ENCODE measurements at places on chromosomes 5 and 9. TPM values are rescaled to one million over a fixed set of nuclear protein-coding genes. Genes with fewer than 3 reads are reported as not detected.

DNA sequence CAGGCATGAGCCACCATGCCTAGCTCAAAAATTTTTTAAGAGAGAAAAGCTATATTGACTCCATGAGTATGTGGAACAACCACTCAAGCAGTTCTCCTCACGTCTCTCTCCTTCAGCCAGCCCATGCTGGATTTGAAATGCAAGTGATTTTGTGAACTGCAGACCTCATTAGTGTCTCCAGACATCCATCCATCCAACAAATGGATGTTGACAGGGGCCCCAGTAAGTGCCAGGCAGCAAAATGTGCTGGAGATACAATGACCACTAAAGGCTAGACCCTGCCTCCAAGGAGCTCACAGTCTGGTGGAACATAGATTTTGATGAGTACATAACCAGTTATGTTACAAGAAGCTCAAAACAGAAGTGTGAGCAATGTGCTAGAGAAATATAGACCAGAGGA, 37.1 kb upstream of the PPARGC1B start:
- no peak for DNase-seq

Gene ZNF608
- 6.7 TPM for total RNA-seq

Gene DOCK2
- 3.9 TPM for total RNA-seq

Gene FBN2
- 0.04 TPM for total RNA-seq

- DNase-seq: peak; percentile 76
Observed at GRCh38 chr9:976943-977837, 735 bp downstream of the DMRT3 start.

GRCh38 chr5:179317411-179318220, 27.6 kb downstream of the ADAMTS2 start:
- DNase-seq: no peak

DNA sequence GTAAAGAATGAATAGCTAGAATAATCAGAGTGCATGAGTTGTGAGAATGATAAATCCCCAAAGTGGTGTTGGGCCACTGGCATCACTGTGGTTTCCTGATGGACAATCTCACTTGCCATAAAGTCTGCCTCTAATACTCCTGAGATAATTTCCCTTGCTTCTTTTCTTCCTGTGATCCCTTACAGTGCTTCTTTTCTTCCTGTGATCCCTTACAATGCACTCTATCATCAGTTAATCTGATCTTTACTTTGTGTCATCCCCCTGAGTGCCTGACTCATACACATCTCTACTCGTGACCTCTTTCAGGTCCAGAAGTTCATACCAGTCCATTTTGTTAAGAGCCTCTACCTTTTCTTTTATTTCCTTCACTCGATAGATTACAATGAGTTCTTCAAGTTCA, 418.3 kb downstream of the HCN1 start:
- no peak for DNase-seq

GRCh38 chr9:130283539-130284248, 18.1 kb downstream of the HMCN2 start:
- DNase-seq: no peak

DNA sequence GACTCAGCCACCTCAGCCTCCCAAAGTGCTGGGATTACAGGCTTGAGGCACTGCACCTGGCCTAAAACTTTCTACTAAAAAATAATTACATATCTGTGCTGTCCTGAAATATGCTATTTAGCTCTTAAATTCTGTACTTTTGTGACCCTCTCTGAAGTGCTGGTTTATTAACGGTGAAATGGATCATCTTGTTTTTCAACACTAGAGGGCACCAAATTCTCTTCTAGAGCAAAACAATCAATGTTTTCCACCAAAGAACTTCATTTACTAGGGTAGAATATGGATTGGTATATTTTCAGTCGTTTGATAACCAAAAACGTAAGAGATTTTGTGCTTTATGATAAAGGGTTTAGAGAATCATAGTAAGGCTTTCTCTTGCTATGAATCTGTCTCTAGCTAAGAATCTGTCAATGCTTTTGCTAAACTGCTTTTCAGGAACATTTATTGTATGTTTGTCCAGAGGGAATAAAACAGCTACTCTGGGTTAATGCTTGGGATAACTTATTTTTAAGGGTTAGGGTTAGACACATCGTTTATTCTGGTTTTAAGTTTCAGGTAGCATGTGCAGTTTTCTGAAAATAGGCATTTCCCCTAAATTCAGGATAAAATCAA, 63.6 kb downstream of the RNF180 start:
- DNase-seq: no peak

DNA sequence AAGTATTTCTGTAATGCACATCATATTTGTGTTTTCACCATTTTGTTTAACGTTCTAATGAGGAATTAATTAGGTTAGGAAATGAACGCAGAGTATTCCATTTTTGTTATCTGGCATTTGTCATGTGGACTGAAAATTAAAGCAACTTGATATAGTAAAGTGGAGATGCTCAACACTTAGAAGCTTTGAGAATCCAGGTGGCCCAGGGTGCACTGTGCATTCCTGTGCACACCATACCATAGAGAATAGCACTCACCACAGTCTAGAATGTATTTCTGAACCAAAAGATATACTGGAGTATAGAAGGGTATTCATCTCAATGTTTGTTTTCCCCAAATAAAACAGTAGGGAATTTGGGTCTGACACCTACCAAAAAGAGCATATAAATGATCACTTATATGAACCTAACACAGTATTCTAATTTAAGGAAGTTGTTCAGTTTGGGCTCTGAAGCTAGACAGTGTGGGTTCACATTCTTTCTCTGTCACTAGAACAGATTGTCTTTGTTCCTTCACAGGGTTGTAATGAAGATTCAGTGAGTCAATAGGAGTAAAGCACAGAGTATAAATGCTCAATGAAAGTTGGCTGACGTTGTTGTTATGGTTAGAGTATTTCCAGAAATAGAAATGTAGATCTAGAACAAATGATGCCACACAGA, 125.6 kb upstream of the DMRT1 start:
- DNase-seq: no peak

DNA sequence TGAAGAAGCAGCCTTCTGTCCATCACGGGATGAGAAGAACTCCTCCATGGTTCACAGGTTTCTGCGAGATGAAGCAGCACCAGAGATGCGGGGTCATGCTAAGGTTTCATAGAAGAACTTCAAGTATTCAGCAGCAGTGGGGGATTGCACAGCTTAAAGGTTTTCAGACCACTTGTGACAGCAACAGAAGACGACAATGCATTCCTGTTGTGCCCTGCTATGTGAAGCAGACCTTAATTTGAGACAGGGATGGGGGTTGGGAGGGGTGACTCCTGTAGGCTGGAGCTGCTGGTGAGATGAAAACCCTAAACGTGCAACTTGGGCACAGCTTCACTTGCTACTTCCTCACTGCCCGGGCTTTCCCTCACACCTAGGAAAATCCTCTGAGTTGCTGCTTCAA, 256.0 kb downstream of the SLIT3 start:
- no peak for DNase-seq
